ENCODE measurements at places on chromosomes 16 and 17. TPM values are rescaled to one million over a fixed set of nuclear protein-coding genes. Genes with fewer than 3 reads are reported as not detected.

- no peak overlapping the region for H3K4me3 ChIP-seq
- no peaks in the 10 kb centered on the region for H3K27me3 ChIP-seq
- no peak for DNase-seq
- no peak overlapping the region for H3K27ac ChIP-seq
- H3K36me3 ChIP-seq = no peaks in the 10 kb centered on the region
- peaks cover 31% of the 10 kb centered on the region for H3K4me1 ChIP-seq
Measured at GRCh38 chr16:30744183-30744582, 4.0 kb upstream of the PHKG2 start.

The TLK2 gene
- 68.3 TPM for total RNA-seq

- H3K4me3 ChIP-seq = no peak overlapping the region
- peaks cover 44% of the 10 kb centered on the region for H3K27me3 ChIP-seq
- DNase-seq = no peak
- H3K36me3 ChIP-seq = no peaks in the 10 kb centered on the region
Measured at GRCh38 chr17:34584805-34585416, 5.5 kb downstream of the TMEM132E start.

- peaks cover 43% of the 10 kb centered on the region for H3K4me1 ChIP-seq
- H3K4me3 ChIP-seq = no peak overlapping the region
- H3K36me3 ChIP-seq = no peaks in the 10 kb centered on the region
- DNase-seq = no peak
- no peaks in the 10 kb centered on the region for H3K27me3 ChIP-seq
Measured at GRCh38 chr16:11907160-11907970, 8.4 kb downstream of the GSPT1 start.

- no peak overlapping the region for H3K4me3 ChIP-seq
- no peaks in the 10 kb centered on the region for H3K36me3 ChIP-seq
- no peak for DNase-seq
Measured at GRCh38 chr17:46814446-46814845, 4.0 kb downstream of the WNT3 start.

- peaks cover 27% of the 10 kb centered on the region for H3K4me1 ChIP-seq
- no peaks in the 10 kb centered on the region for H3K36me3 ChIP-seq
- H3K27me3 ChIP-seq = no peaks in the 10 kb centered on the region
Measured at GRCh38 chr17:39200070-39200879, at the start of gene RPL19. TSS of gene RPL19 (plus strand) at chr17:39200283. CDS start at chr17:39200345, 62 bp downstream.

DNA sequence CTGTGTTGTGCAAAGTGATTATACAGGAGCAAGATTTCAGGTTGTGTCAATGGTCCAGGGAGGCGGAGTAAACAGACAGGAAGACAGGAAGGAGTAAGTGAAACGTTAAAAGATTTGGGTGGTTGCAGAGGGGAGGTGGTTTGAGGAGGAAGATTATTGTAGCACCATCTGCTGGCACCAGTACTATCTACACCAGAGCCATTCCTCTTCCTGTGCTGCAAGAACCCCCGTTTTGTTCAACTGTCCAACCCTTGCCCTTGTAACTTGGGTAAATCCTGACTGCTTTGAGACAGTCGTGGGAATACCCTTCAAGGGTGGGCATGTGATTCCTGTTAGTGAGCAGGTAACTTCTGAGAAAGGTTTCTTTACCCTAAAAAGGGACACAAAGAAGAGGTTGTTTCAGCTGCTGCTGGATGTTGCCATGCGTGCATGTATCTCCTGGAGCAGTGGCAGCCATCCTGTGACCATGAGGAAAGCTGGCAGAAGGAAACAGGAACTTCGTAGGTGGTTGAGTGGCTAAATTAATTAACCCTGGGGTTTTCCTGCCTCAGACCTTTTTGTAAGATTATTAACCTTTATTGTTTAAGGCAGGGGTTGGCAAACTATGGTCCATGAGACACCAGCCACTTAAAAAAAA lies 124.1 kb downstream of the PRKCA start:
- DNase-seq = no peak
- H3K36me3 ChIP-seq = no peaks in the 10 kb centered on the region
- H3K27me3 ChIP-seq = no peaks in the 10 kb centered on the region
- peaks cover 10% of the 10 kb centered on the region for H3K4me1 ChIP-seq
